ENCODE measurements at places on chromosomes 5 and 9.

- no peak for DNase-seq
Observed at GRCh38 chr5:60102961-60103693, 209.6 kb upstream of the PDE4D start.

DNA sequence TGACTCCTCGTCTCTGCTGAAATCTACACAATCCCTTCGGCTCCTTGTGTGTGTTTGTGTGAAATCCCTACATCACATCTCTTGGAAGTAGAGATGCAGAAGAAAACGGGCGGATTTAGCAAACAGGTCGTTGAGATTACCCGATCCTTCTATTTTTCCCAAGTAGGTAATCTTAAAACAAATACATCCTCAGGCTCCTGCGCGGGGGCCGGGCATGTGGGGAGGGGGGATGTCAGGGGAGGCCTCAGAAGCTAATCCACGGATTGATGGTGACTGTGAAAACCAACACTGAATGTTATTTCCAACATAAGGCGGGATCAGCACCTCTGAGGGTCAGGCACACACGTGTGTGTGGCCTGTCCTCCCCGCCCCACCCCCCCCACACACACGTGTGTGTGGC, 137.8 kb downstream of the ROR2 start:
- DNase-seq, result no peak

DNA sequence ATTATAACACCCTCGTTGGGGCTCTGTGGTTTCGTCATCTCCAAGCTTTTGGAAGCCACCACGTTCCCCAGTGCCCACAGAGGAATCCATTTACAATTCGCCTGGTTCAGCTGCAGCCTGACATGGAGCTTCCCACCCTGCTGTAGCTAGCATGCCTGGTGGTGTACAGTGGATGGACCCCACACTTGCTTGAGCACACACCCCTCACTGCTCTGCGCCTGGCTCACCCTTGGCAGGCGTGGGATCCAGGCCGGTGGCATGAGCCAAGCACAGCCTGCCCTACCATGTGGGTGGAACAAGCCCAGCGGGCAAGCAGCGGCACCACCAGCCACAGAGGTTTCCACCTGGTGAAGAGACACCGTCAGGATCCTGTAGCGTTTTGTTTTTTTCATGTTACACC, 1045.7 kb upstream of the CDH9 start:
- no peak for DNase-seq

GRCh38 chr5:133475986-133476385, 136.4 kb downstream of the FSTL4 start:
- DNase-seq, result no peak

GRCh38 chr5:135426102-135427082, 20.8 kb downstream of the DCANP1 start:
- peak; percentile 29 for DNase-seq

DNA sequence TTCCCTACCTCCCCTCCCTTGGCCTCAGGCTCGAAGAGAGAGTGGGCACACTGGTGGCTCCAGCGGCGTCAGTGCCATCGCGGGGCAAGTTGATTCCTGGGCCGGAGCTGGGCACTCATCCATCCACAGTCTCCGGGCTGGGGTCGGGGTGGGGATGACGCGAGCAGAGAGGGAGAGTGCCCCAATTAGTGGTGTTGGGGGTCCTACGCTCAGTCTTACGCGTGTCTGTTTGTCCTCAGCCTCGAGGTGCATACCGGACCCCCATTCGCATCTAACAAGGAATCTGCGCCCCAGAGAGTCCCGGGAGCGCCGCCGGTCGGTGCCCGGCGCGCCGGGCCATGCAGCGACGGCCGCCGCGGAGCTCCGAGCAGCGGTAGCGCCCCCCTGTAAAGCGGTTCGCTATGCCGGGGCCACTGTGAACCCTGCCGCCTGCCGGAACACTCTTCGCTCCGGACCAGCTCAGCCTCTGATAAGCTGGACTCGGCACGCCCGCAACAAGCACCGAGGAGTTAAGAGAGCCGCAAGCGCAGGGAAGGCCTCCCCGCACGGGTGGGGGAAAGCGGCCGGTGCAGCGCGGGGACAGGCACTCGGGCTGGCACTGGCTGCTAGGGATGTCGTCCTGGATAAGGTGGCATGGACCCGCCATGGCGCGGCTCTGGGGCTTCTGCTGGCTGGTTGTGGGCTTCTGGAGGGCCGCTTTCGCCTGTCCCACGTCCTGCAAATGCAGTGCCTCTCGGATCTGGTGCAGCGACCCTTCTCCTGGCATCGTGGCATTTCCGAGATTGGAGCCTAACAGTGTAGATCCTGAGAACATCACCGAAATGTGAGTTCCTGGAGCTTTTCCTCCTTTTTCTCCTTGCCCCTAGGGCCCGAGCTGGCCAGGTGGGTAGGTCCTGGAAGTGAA, 861 bp downstream of the NTRK2 start:
- DNase-seq, result no peak

- DNase-seq, result no peak
Observed at GRCh38 chr5:129991780-129992179, 87.5 kb downstream of the CHSY3 start.

DNA sequence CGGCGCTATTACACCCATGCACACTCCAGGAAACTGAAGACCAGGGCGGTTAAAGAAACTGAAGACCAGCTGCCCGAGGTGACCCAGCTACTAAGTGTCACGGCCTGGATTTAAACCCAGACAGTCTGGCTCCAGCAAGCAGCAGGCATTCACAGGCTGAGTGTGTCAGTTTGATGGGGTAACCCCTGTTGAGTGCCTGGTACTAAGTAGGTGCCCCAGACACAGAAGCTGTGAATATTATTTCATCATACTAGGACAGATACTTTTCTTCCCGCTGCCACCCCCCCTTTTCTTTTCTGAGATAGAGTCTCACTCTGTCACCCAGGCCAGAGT, 7.3 kb downstream of the ENG start:
- DNase-seq, result no peak

GRCh38 chr9:110710420-110710819, 41.8 kb downstream of the MUSK start:
- no peak for DNase-seq

DNA sequence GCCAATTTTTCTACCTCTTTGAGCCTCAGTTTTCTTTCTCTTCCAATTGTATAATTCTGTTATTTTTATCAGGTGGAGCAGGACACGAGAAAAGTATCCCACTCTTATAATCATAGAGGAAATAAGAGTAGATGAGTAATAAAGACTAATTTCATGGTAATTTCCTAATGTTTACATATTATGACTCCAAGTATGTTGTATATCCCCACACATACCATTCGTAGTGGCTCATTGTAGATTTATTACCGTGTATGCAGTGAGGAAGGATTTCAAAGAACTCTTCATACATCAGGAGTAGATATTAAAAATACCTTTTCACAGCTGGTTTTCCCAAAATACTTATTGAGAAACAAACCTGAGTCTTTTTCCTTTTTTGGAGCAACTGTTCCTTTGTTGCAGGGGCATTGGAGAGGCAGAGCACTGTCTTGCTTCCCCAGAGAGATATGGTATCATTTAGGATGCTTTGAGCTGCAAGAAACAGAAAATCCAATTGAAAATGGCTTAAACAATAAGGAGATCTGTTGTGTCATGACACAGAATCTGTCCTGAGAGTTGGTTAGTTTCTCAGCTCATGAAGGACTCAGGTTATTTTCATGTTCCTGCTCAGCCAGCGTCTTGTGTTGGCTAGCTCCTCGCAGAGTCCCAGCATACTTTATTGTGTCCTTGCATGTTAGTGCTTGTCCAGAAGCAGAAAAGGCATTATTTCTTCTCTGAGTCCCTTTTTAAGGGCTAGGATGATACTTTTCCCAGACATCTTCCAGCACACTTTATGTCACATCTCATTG, 291.2 kb downstream of the ARHGAP26 start:
- DNase-seq, result no peak

DNA sequence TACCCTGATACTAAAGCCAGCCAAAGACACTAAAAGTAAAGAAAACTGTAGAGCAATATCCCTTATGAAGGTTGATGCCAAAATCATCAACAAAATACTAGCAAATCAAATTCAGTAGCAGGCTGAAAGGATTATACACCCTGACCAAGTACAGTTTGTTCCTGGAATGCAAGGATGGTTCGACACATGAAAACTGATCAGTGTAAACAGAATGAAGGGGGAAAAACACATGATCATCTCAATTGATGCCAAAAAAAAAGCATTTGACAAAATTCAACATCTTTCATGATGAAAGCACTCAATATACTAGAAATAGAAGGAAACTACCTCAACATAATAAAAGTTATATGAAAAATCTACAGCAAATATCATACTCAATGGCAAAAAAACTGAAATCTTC, 43.5 kb upstream of the LRRC14B start:
- DNase-seq, result no peak

DNA sequence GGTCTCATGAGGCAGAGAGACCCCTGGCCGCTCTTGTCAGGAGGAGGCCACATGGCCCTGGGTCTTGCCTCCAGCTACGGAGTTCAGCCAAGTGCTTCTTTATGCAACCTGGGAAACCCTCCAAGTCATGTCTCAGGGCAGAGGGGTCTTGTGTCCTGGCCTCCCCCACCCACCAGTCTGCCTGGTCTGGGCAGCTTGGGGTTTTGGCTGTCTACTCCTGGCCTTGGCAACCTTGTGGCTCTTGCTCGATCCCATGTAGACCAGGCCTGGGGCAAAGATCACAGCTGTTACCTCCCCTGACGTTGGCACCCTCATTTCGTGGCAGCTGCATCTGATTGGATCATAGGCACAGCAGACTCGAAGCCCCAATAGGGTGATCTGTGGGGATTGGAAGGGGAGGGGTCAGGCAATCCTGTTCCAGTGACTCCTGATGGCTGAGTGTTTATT, 28.4 kb downstream of the JADE2 start:
- DNase-seq, result no peak

DNA sequence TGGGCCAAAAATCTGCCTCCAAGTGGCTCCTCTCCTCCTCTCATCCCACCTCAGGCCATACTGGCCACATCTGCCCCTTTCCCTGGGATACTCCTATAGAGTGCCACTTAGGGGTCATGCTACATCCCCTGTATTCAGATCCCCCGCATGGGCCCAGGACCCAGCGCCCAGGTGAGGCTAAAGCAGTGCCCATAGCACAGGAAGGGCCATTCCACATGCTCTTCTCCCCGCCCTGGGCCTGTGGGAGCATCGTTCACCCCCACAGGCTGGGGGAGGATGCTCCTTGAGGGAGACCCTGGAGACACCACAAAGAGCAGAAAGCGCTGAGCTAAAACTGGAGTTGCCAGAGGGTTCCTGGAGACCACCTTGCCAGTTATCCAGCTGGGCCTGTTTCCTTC, 52.5 kb upstream of the SLC25A51 start:
- DNase-seq, result no peak

- no peak for DNase-seq
Observed at GRCh38 chr5:134592141-134592746, 40.4 kb downstream of the SAR1B start.

- DNase-seq, result no peak
Observed at GRCh38 chr9:28930766-28931165, 1357.5 kb upstream of the C9orf72 start.

GRCh38 chr5:165538065-165538464, 2032.6 kb downstream of the MAT2B start:
- no peak for DNase-seq

DNA sequence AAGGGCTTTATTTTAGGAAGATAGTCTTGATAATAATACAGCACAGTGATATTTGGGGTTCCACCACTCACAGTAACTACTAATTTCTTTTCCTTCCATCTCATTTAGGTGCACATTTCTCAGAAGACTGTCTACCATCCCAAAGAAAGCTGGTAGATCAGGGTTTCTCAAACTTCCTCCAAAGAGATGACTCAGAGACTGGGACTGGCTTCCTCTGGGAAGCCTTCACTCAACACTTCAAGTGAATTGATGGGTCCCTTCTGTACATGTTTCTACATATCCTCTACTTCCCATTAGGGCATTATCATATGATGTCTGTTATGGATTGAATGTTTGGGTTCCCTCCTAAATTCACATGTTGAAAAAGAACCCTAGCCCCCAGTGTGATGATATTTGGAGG, 138.5 kb downstream of the SPOCK1 start:
- no peak for DNase-seq

GRCh38 chr9:103617046-103617445, 477.1 kb upstream of the SMC2 start:
- no peak for DNase-seq

GRCh38 chr5:103122242-103122641, 2.1 kb downstream of the PPIP5K2 start:
- no peak for DNase-seq

GRCh38 chr9:115106001-115106400, 12.0 kb downstream of the TNC start:
- DNase-seq, result no peak

GRCh38 chr9:131810351-131811170, 70.7 kb upstream of the RAPGEF1 start:
- DNase-seq, result no peak

DNA sequence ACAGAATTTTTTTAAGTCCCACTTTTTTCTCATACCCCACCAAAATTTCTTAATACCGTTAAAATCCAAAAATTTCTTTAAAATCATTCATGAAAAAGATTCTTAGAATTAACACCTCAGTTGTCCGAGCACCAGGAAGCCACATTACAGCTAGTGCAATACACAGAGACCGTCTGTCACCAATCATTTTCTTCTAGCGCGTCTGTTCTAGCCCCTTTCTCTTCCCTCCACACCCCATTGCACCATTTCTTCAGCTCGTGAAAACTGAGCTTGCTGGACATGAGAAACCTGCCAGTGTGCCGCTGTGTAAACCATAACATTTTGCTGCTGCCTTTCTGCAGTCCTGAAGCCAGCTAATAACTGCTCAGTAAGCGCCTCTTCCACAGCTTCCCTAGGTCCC, 5.0 kb downstream of the SFXN1 start:
- DNase-seq, result no peak

- DNase-seq, result peak; percentile 73
Observed at GRCh38 chr5:108681079-108681921, 66.4 kb upstream of the FER start.

DNA sequence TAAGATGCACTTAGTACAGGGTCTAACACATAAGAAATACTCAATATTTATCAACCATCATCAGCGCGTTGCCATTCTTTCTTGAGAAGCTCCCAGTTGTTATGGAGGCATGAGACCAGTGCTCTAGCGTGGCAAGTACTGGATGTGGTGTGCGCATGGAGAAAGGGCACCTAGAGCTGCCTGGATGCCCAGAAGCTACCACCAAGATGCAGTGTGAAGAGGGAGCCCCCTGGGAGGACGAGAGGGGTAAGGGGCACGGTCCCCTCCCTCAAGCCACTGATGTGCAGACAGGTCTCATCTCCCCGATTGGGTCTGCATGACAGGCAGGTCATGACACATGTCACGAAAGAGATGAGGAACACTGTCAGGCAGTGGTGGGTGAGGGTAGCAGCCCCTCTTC, 127.7 kb upstream of the CXCL14 start:
- DNase-seq, result no peak

All from SW 1271 (cell line).